ENCODE measurements at places on chromosomes 5 and 9.

GRCh38 chr5:60978968-60979367 is 34.0 kb downstream of the NDUFAF2 start:
- no peak for DNase-seq

DNA sequence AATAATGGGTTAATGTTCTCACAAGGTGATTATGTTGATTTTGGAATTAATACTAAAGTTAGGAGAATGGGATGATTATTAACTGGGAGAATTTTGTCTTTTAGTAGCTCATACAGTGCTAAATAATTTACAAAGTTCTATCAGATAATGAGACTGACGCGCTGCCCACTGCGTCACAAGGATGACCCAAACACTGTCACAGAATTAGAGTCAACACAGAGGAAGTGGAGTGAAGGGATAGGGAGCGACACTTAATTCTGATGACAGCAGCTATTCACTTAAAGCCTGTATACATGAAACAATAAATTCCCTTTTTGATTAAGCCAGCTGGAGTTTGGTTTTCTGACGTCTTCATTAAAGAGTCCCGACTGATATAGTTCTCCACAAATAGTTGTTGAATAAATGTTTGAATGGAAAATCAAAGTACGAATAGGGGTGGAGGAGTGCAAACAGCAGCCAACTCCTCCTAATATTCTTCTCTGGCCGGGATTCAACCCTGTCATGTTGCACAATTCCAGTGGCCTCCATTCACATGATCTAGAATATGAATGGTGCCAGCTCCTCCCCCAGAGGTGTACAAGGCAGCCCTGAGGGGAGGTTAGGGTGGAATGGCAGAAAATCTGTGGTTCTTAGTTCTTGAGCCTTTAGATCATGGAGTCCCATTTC is 140.3 kb downstream of the PCSK1 start:
- no peak for DNase-seq

- no peak for DNase-seq
These were observed 38.3 kb downstream of the ZDHHC21 start for GRCh38 chr9:14654932-14655331.

GRCh38 chr5:140548300-140548688 is 832 bp downstream of the EIF4EBP3 start:
- DNase-seq = no peak

GRCh38 chr5:10452768-10453331 is 11.2 kb downstream of the ROPN1L start:
- DNase-seq = no peak

GRCh38 chr5:132826424-132827082 is 3.9 kb downstream of the SHROOM1 start:
- no peak for DNase-seq

- no peak for DNase-seq
These were observed 105.3 kb downstream of the PAX5 start for GRCh38 chr9:36928670-36929349.

- DNase-seq = no peak
These were observed 280.5 kb downstream of the ACTL7B start for GRCh38 chr9:108575276-108575675.

GRCh38 chr5:12636209-12636608 is 732.0 kb upstream of the CTNND2 start:
- no peak for DNase-seq

- DNase-seq = no peak
These were observed 46.3 kb downstream of the NAA35 start for GRCh38 chr9:85987236-85987635.

DNA sequence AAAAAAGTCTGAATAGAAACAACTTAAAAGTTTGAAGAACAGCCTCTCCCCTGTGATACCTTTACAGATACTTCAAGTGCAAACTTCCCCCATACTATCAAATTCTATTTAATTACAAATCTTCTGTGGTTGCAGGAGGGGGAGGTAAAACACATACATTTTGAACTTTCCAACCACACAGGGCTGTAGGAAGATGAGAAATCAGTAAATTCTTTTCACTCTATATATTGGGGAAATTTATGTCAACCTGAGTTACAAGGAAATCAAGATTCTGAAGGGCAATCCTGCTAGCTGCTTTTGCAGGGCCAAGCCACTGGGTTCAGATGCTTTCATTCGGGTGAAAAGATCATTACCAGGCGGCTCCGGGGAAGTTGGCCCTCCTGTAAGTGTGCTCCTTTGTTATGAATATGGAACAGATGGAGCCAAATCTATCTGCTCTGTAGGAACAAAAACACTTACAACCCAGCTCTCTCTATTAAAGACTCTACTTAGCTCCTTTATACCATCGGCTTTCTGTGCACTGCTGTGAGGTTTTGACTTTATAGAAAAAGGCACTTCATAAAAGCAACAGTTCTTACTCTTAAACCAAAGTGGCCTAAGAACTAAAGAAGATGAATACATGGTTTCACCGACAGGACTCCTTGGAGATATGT is 269.1 kb downstream of the EFNA5 start:
- DNase-seq = no peak

GRCh38 chr5:45110399-45110798 is 301.7 kb downstream of the MRPS30 start:
- DNase-seq = no peak

DNA sequence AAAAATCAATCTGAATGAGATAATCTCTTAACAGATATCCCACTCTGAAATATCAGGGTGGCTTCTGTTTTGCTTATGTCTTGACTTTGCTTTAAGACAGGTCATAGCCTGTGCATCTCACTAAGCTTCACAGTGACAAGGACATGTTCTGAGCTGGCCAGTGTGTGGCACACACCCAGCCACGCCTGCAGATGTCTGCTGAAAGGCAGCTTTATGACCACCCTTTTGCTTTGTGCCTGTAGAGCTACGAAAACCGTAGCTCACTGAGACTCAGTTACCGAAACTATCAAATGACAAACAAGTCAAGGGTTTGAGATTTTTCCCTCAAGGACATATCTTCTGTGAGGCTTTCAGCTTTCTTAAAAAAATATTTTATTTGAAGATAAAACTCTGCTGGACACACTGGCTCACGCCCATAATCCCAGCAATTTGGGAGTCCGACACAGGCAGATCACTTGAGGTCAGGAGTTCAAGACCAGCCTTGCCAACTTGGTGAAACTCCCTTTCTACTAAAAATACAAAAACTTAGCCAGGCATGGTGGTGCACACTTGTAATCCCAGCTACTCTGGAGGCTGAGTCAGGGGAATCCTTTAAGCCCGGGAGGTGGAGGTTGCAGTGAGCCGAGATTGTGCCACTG is 233.2 kb downstream of the SPATA31A1 start:
- no peak for DNase-seq

- no peak for DNase-seq
These were observed 868 bp upstream of the C1QTNF2 start for GRCh38 chr5:160371294-160371693.

DNA sequence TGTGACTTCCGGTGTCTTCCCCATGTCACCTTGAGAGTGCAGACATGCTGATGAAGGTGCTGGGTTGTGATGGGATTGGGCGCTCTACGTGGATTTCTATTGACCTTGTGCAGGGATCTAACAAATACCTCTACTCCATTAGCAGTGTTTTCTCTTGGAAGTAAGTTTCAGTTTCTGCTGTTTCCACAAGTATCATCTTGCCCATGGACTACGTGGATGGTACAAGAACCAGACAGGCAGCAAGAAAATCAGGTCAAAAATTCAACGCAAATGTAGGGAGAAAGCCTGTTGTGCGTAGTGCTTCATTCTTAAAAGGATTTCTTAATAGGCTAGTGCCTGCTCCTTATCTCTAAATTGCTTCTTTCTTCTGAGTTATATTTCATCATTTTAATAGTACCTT is 60.8 kb downstream of the AOPEP start:
- DNase-seq = no peak

DNA sequence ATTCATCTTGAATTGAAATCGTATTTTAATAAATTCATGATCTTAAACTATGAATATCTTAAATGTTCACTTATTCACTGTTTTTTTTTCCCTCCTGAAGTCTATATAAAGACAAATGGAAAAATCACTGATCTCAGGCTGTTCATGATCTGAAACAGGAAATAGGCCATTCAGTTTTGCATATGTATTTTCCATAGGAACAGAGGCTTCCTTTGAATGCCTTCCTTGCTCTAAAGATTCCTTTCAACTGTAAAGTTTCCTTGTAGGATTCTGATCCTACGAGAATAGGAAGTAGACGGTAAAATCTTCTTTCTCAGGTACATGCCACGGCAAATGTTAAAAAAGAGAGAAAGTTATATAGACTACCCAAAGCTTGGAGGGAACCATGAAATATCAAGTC is 194.4 kb upstream of the PPP1R2B start:
- no peak for DNase-seq

Measured in activated naive CD8-positive, alpha-beta T cell treated with anti-CD3 and anti-CD28 coated beads, Interleukin-2, amount 50 U/mL, for 16 hours (primary cell).